ENCODE measurements at places on chromosomes 7 and 10. TPM values are rescaled to one million over a fixed set of nuclear protein-coding genes. Genes with fewer than 3 reads are reported as not detected.

Gene ELMO1
- total RNA-seq, result 24.0 TPM

Gene PNLIPRP3
- not detected for total RNA-seq

Gene C7orf33
- total RNA-seq, result not detected

Gene C7orf57
- 0.62 TPM for total RNA-seq

Gene SLC35G1
- 5.3 TPM for total RNA-seq

Gene C10orf62
- 0.38 TPM for total RNA-seq

Gene TUBB8
- total RNA-seq, result not detected

Gene CCT6A
- total RNA-seq, result 538 TPM

Gene MINPP1
- 42.9 TPM for total RNA-seq

All from A172 (cell line).